Fibroblast of the conjunctiva (primary cell): ENCODE measurements at places on chromosomes 3 and 15.

DNA sequence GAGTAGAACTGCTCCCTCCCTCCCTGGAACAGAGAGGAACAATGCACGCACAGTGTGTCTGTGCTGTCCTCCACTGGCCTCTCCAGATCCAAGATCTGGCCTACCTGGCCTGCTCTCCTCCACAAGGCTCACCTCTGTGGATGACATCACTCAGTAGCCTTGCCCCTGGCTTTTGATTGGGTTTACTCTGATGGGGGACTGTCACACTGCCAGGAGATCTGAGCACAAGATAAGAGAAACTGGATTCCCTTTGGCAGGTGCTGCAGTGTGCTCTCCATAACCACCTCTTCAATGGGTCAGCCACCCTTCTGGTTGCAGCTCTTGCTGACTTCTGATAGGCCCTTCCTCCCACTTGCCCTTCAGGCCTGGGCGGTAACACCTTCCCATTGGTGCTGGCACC lies 22.6 kb upstream of the ANO10 start:
- no peak for DNase-seq

DNA sequence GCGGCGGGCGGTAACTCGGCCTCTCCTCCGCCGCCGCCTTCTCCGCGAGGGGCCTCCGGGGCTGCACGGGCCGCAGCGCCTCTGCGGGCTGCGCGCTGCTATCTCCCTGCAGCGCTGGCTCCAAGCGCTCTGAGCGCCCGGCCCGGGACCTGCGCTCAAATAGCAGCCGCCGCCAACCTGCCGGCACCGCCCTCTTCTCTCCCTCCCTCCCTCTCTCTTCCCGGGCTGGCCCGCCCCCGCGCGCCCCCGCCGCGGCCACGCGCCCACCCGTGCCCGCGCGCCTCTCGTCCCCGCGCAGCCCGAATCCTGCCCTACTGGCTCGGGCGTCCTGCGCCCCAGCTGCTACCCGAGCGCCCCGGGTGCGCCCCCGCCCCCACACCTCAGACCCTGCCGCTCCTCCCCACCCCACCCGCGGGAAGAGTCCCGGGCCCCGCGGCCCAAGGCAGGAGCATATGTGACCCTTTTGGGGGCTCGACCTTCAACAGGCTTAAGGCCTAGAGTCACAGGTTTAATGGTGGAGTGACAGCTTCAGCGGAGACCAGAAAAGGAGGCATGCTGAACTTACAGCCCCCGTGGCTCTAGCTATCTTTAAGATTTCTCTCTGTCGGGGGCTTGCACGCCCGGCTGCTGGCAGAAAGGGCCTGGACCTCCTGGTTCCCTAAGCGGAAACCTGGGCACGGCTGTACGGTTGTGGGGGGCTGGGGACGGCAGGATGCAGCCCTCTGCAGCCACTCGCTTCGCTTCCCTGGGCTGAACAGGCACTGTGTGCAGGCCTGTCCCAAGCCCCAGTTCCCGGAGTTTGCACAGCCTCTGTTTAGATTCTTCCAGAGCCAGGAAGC lies at the start of gene CACNA2D2:
TSS of gene CACNA2D2 (minus strand) at position 131 of the 839 bp plus-strand sequence. CDS start 211 bp downstream, outside the sequence.
- DNase-seq: no peak

DNA sequence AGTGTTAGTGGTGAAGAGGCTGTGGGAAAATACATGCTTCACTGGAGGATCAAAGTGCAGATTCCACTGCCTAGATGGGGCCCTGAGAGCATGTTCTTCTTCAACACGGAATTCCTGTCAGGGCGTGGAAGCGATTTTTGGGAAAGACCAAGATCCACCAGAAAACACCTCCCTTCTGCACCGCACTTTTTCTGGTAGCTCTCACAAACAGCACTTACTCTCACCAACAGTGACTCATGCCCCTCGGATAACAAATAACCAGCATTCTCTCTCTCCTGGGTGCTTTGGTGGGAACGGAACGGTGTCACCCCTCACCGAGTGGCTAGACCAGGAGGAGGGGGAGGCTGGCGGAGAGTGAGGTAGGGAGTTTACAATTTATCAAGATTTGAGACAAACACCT lies 40.1 kb downstream of the ADAMTSL3 start:
- DNase-seq: no peak

DNA sequence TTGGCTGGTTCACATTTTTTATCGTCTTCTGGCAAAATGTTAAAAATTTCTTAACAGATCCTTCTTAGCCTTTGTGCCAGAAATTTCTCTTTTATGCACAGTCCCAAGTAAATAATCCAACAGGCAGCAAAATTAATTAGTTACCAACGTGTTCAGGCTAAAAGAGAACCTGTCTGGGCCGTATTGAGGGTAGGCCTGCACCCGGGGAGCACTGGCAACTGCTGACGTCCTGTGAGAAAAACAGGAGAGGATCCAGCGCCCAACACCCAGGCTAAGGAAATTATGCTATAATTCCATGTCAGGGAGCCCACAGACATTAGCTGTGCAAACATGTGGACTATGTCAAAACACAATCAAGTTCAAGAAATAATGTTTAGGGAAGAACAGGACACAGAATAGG lies 30.7 kb upstream of the CSTA start:
- no peak for DNase-seq

DNA sequence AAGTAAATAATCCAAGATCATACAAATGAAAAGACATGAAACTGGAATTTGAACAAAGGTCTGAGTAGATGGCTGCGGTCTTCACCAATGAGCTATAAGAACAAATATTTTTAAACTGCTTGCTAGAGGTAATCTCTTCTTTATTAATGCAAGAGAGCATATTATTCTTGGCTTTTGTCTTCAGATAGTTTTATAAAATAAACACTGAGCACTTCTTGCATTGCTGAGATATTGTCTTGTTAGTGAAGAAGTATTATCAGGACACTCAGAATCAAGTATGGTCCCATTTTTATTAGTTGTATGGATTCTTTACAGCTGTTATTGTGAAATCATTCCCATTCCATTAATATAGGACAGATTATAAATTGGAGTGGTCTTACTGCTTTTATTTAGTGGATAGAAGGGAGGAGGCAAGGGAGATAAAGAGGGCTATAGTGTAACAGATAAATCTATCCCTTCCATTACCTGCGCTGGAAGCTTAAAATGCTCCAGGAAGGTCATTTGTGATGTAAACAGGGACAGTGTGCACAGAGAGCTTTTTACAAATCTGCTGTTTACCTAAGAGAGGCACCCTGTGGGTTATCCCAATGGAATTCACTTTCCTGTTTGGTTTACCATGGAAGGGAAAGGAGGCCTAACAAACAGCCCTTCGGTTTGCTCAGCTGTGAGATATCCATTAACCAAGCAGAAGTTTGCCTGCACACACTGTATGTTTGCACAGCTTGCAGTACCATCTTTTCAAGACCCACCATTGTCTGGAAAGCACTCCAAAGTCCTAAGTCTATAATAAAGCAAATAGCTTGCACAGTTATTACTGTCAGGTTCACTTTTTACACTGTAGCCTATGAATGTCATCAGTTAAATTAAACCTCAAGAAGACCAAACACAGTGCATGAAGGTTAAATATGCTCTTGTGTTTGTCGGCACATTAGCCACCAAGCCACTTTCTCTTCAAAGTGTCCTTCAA lies 347.7 kb upstream of the TGFBR2 start:
- DNase-seq: no peak

- peak; percentile 76 for DNase-seq
These were observed 234.0 kb downstream of the MYRIP start for GRCh38 chr3:40043444-40043755.

DNA sequence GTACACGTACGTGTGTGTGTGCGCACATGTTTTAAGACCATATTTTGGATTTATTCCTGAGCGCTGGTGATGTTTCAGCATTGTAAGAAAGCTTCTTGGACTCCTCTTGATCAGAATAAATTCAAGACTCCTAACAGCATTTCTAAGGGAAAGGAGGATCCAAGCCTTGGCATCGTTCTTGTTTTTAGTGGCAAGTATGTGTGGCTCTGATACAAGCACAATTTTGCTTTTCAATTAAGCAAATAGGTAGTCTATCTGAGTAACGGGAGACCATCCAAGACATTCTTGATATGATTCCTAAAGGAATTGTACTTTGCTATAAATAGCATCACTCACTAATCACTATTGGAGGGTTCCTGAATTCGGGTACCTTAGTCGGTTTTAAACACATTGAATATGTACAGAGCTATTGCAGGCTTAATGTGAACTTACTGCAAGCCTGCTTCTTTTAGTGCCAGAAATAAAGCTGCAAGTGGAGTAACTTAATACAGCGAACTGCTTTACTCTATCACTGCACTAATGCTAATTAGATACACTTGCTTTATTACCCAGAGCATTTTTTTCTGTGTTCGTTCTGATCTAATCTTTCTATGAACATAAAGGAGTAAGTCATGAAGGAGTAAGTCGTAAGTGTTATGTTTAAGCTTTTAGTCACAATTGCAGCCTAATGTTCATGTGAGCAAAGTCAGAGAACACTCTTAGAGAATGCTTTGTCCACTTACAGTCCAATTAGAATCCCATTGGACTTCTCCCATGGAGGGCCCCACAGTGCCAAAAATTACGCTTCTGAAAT lies 186.3 kb downstream of the MCTP2 start:
- no peak for DNase-seq

GRCh38 chr15:92017882-92018534 lies 164.5 kb downstream of the SLCO3A1 start:
- DNase-seq: no peak

- DNase-seq: no peak
These were observed 2.4 kb downstream of the CMTM6 start for GRCh38 chr3:32500231-32500630.

DNA sequence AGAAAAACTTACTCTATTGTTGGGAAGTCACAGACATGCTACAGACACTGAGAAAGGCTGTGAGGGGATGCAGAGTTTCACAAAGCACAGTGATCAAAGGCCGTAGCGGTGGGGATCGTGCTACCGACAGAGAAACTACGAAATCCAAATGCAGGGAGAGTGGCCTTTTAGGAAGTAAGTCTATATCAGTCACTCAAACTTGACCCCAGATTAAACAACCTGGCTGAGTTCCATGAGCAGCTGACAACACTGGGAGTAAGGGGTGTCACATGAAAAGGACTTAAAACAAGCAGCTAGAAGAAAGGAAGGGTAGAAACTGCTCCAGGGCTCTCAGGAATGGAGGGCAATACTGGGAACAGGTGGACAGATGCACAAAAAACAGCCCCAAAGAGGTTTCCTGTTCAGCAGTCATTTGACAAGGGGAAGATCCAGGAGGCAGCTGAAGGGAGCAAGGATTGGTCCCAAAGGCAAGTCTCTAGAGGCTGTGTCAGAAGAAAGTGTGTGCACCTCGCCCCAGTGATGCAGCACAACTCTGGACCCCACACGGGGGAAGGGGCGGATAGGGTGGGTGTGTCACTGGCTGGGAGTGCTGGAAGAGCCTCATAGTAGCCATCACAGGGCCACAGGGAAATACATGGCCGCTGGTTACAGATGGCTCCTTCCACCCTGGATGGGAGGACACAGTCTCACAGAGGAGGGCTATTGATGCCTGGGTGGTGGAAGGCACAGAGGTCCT lies 20.3 kb upstream of the HDAC11 start:
- DNase-seq: no peak

DNA sequence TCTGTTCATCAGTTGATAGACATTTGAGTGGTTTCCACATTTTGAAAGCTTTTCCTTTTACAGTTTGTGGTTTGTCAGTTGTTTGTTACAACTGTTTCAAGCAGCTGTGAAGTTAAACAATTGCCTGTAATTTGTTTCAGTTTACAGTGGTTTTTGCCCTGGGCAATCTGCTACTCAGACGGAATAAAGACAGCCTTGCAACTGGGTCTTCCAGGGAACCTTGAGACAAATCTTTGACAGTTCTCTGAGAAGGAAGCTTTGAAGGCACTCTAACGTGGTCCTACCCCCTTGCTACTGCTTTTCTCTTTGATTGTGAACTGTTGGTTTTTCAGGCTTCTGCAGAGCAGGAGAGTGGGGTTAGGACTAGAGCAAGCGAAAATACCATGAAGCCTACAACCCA lies 28.0 kb downstream of the LRRC28 start:
- no peak for DNase-seq

- no peak for DNase-seq
These were observed 172.2 kb downstream of the RPLP1 start for GRCh38 chr15:69624816-69625215.

GRCh38 chr15:65758242-65758641 lies 33.9 kb downstream of the DENND4A start:
- no peak for DNase-seq

GRCh38 chr3:139299261-139300132 lies 44.3 kb upstream of the MRPS22 start:
- DNase-seq: no peak
